ENCODE measurements at places on chromosomes 5 and 9.

- no peak for DNase-seq
Observed at GRCh38 chr9:104286799-104287198, 192.7 kb downstream of the SMC2 start.

DNA sequence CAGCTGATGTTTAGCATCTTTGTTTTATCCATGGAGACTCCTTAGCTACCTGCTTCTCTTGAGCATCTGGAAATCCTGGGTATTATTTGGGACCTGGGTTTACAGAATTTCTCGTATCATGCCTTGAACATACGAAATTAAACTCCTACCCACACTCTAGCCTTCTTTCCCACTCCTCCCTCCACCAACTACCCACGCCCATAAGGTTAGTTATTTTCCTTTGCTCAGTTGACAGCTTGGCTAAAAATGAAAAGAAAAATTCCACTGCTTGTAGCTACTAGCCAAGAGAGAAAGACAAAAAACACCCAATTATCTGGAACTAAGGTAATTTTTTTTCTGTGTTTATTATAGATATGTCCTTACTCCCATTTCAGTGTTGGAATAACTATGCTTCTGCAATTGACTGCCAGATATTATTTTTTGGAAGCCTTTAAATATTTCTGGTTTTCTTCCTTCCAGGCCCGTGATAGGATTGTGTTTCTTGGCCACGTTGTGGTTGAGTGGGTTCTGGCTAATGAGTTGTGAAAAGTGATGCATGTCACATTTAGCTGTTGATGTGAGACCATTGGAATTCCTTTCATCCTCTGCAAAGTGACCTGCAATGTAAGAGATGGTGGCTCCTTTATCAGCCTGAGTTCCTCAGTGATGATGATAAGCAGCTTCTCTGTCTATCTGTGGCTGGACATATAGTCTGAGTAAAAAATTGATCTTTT is 308.1 kb downstream of the LRRC70 start:
- DNase-seq, result no peak

DNA sequence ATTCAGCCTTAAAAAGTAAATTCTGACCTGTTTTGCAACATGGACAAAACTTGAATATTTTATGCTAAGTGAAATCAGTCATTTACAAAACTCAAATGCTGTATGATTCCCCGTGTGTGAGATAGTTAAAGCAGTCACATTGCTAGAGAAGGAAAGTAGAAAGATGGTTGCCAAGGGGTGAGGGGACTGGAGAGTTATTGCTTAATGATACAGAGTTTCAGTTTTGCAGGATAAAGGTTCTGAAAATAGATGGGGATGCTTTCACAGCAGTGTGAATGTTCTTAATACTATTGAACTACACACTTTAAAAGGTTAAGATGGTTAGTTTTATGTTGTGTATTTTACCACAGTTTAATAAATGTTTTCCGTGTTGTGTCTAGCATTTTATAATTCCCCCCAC is 51.2 kb downstream of the SGCD start:
- no peak for DNase-seq

DNA sequence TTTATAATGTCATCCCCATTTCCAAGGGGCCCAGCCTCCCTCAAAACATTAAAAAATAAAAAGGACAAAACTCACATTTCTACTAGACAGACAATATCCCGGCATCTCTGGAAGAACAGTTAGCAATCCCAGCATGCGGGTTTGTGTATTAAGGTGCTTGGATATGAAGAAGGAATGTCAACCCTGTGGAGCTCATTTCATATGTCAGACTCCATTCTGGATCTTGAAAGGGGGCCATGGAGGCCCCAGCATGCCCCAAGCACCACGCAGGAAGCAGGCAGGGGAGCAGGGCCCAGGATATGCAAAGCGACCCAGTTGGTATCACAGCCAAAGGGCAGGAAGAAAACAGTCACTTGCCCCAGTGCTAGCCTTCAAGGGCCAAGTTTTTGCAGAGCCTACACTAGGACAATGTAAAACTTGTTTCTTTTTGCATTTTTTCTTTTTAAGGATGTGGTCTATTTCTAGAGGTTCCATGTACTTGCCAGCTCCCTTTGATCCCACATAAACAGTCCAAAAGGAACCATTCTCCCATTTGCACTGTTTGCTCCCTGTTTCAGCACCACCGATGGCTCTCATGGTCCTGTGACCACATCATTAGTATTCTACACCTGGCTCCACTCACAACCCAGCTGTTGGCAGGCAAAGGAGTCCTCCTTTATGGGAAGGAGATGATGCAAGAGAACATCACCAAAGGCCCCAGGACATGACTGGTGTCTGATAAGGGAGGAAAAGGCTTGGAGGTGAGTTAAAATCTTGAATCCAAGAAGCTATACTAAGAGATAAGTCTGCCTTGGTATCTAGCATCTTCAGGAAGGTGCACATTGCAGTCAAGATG is 58.3 kb downstream of the FGF1 start:
- DNase-seq, result no peak

- no peak for DNase-seq
Observed at GRCh38 chr5:112479418-112479817, 60.3 kb upstream of the EPB41L4A start.

DNA sequence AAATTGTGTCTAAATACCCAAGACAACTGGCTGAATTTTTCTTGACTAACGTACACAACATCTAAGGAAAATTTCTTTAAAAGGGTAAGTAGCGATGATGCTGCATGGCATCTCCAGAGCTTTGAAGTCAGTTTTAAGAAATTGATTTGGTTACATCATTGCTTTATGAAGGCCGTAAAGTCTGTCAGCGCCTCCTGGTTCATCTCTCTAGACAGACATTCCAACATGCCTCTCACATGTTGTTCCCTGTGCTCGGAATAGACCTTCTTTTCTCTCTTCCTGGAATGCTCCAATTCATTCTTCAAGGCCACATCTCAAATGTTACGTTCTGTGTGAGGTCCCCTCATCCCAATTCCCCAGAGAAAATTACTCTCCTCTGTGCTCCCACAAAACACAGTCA is 108.7 kb upstream of the SSBP2 start:
- DNase-seq, result no peak

DNA sequence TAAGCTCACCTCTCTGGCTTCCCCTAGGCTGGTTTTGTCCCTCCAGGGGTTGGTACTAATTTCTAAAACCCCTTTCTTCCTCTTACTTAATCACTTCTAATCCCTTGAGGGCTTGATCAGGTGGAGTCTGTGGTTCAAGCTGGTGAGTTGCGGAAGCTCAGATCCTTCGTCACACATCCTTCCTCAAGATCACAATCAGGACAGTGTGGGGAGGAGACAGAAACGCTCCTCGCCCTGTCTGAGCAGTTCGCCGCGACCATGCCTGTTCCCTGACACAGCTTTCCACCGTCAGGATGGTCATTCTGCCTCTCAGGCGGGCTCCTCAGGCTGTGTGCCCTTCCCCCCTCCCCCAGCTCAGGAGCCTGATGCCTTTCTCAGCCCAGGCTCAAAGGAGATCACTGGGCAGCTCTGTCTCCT is 24.3 kb downstream of the CPLX2 start:
- no peak for DNase-seq

DNA sequence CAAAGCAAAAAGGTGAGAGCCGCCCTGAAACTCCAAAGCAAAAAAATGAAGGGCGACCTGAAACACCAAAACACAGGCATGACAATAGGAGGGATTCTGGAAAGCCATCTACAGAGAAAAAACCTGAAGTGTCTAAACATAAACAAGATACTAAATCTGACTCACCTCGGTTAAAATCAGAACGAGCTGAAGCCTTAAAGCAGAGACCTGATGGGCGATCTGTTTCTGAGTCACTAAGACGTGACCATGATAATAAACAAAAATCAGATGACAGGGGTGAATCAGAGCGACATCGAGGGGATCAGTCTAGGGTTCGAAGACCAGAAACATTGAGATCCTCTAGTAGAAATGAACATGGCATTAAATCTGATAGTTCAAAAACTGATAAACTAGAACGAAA is 108.8 kb downstream of the NIPBL start:
- no peak for DNase-seq

- no peak for DNase-seq
Observed at GRCh38 chr9:93598647-93599241, 22.4 kb downstream of the PHF2 start.

GRCh38 chr5:142132916-142133315 is 24.3 kb downstream of the NDFIP1 start:
- no peak for DNase-seq

GRCh38 chr9:89165341-89165740 is 13.3 kb downstream of the SHC3 start:
- DNase-seq, result no peak

GRCh38 chr9:6076851-6077250 is 61.4 kb upstream of the RANBP6 start:
- no peak for DNase-seq

DNA sequence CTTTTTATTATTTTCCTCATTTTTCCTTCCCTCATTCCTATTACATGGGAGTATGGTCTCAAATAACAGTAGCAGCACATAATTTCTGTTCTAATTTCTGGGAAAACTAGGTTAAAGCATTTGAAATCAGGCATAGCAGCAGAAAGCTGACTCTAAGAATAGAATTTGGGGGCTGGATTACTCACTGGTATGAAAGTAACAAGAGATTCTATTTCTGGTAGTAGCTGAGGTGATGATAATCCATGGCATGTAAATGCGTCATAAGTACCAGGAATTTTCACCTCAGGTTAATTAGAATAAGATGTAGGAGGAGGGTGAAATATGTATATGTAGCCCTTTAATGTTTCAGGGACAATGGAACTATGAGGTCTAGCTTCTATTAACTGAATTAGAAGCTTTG is 662.0 kb downstream of the PTPRD start:
- DNase-seq, result no peak

GRCh38 chr9:21574261-21574660 is 92.1 kb upstream of the IFNE start:
- no peak for DNase-seq

DNA sequence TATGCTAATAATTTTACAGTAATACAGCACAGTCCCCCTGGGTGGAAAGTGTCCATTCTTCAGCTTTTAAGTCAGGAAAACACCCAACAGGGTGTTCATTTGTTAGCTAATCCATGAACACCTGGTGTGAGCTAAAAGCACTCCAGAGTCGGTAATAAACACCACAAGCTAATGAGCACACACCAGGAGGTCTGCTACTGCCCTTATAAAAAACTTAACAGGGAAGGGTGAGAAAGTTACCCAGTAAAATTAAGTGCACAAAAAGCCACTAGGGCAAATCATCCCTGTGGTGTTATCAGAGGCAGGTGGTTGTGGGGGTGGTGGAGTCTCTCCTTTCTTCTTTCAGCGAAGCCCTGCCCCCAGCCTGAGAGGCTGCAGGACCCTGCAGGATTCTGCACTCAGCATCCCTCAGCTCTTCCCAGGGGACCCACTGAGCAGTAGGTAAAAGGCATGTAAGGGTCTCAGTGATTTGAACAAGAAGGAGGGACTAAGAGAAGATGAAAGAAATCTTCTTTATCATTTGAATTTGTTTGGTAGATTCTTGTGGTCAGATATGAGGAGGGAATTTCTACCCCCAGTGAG is 14.4 kb downstream of the GDNF start:
- no peak for DNase-seq

GRCh38 chr5:140988100-140988499 is 21.8 kb downstream of the PCDHAC2 start:
- no peak for DNase-seq

DNA sequence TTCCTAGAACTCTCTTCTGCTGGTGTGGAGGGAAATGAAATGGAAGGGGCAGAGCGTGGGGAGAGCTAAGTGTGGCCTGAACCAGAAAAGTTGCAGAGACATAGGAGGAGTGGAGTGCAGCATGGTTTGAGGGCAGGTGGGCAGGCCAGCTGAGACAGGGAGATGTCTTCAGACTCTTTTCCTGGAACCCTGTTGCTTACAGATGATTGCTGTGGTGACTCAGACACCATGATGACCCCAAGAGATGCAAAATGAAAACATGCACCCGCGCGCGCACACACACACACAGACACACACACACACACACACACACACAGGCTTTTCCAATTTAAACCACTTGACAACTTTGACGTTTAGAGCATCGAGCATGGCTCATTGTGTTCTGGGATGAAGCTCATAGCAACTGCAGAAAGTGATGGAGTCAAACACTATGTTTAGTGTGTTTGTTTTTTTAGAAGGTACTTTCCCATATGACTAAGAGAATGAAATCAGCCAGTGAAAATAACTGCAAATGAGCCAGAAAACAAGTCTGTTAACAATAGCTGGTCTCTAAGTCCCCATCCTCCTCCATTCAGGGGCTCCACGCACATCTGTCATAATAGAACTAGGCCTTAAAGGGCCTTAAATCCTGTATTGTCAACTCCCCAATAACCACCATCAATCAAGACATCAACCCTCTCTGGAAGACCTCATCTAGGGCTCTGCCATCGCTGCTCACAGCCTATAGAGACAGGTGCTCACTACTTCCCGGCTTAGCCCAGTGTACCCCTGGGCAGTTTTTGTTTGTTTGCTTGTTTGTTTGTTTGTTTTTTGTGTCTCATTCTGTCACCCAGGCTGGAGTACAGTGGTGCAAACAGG is 9.6 kb downstream of the TMOD1 start:
- DNase-seq, result no peak

DNA sequence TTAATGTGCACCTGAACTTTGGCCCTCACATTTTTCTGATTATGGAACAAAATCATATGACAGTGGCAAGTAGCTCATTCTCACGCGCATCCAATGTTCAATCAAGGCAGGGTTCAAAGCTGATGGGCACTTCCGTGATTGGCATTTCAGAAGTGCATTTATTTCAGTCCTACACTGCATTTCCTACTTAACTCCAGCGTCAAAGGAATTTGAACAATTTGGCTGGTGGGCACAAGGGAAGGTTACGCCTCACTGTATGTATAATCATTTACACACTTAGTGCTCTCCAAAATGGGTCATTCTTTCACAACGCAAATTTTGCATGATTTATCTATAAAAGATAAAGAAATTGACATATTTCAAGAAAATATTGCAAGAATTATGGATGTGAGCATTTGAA is 167.9 kb upstream of the VLDLR start:
- no peak for DNase-seq

DNA sequence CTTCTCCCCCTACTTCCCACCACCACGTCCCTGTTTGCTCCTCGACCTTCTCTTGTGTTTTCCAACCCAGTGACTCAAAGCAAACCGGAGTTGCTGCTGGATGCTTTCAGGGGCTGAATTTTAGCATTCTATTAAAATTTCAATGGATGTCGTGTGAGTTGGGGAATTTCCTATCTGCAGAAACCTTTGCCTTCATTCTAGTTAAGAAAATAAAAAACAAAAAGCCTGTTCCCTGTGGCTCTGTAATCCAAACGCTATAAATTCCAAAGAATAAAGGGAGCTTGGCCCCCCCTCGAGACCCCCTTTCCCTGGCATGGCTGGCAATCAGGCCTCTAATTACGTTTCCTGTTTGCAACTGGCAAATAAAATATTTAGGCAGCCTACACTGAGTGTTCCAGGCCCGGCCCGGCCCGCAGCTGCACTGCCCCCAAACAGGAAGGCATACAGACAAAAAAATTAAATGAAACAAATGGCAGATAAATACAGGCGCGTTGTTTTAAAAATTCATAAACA is 139.4 kb upstream of the PPP1R26 start:
- no peak for DNase-seq
